HT-29 (cell line): ENCODE measurements at places on chromosomes 1 and 21.

DNA sequence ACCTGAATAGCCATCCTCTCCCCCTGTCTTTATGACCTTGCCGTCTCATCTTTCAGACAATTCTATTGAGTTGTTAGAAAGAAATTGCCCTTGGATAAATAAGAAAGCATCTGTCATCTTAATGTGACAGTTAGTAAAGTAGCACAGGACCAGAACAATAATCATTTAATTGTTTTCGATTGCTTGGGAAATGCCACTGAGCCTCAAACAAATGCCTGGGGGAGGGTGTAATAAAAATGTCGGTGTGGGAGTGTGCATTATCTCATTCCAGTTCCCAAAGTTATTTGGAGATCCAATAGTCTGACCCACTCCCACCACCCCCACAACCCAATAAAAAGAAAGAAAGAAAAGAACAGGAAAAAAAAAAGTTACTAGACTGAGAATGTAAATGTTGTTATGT, 509.3 kb upstream of the LRRC7 start:
- no peak for DNase-seq

DNA sequence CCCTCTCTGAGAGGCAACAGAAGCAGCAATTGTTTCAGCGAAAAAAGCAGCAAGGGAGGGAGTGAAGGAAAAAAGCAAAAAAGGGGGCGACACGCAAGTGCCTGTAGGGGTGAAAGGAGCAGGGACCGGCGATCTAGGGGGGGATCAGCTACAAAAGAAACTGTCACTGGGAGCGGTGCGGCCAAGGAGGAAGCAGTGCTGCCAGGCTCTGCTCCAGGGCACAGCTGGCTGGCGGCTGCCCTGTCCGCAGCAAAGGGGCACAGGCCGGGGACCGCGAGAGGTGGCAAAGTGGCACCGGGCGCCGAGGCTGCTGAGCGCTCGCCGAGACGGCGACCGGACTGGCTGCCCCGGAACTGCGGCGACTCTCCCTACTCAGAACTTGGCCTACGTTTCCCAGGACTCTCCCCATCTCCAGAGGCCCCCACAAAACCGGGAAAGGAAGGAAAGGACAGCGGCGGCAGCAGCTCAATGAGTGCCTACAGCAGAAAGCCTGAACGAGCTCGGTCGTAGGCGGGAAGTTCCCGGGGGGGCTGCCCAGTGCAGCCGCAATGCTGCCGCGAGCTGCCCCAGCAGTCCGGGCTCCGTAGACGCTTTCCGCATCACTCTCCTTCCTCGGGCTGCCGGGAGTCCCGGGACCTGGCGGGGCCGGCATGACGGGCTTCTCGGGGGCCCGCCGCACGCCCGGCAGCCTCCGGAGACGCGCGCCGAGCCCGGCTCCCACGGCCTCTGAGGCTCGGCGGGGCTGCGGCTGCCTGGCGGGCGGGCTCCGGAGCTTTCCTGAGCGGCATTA, 1.0 kb upstream of the CDKN2C start:
- peak; percentile 58 for DNase-seq

GRCh38 chr1:43971336-43971980, 1.6 kb downstream of the DPH2 start:
- no peak for DNase-seq

GRCh38 chr21:34372321-34372720, 3.0 kb upstream of the SMIM11 start:
- DNase-seq: no peak

DNA sequence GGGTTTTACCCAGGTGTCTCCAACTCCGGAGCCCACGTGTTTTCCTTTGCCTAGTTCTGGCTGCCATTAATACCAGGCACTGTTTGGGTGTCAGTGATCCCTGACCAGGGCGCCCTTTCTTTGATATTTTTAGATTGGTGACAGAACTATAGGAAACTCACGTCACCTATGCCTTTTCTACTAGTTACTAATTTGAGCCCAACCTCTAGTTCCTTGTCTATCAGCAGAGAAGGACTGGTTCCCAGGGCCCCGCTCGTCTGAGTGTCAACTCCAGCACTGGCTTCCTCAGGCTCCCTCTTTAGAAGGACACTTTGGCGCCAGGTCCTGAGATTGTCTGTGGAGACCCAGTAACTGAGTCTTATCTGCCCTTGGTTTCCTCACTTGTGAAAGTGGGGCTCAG, 9.4 kb downstream of the MFN2 start:
- DNase-seq: no peak

GRCh38 chr1:46532498-46533178, 18.8 kb downstream of the KNCN start:
- no peak for DNase-seq

- no peak for DNase-seq
Measured at GRCh38 chr1:179767996-179768395, 24.9 kb downstream of the FAM163A start.
